H54 (cell line): ENCODE measurements at places on chromosomes 6 and 20.

DNA sequence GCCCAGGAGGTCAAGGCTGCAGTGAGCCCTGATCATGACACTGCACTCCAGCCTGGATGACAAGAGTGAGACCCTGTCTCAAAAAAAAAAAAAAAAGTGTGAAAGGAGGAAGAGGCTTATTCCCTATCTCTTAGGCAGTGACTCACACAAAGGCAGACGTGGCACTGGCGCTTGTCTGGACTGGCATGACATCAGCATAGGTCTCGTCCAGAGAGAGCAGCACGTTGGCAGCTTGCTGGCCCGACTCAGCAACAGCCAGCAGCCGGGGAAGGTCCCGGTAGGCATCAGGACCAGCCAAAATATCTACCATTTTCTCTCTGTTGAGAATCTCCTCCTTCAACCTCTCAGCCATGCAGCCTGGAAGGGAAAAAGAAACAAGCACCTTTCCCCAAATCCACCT lies 14.1 kb downstream of the CDK5RAP1 start:
- DNase-seq: peak; percentile 58

GRCh38 chr6:106082735-106083398 lies 3.3 kb upstream of the PRDM1 start:
- no peak for DNase-seq

- DNase-seq: no peak
Observed at GRCh38 chr20:24771542-24772061, 177.5 kb upstream of the CST7 start.

GRCh38 chr20:11186301-11187008 lies 512.7 kb upstream of the JAG1 start:
- no peak for DNase-seq

DNA sequence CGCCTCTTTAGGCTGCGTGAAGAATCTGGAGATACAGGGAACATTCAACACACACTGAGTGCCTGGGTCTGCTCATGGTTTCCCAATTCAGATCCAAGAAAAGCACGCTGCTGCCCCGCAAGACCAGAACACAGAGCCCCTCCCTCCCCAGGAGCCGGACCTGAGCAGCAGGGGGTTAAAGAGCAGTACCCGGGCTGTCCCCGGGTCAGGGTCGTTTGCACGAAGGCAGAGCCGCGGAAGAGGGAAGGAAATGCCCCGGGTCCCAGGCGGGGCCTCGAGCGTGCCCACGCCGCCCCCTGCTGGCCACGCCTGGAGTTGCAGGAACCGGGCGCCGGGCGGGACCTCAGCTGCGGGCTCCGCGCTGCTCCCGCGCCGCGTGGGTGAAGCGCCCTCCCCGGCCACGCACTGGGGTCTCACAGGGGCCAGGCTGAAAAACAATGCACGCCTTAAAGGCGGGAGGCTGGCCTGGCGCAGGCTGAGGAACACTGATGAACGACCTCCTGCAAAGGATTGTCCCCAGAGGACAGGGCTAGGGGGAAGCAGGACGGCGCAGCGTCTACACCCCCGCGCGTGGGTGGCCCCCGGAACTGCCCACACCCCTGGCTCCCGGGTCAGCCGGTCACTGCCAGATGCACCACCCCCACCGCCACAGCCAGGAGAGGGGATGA lies 48.9 kb downstream of the ANKRD60 start:
- peak; percentile 81 for DNase-seq

DNA sequence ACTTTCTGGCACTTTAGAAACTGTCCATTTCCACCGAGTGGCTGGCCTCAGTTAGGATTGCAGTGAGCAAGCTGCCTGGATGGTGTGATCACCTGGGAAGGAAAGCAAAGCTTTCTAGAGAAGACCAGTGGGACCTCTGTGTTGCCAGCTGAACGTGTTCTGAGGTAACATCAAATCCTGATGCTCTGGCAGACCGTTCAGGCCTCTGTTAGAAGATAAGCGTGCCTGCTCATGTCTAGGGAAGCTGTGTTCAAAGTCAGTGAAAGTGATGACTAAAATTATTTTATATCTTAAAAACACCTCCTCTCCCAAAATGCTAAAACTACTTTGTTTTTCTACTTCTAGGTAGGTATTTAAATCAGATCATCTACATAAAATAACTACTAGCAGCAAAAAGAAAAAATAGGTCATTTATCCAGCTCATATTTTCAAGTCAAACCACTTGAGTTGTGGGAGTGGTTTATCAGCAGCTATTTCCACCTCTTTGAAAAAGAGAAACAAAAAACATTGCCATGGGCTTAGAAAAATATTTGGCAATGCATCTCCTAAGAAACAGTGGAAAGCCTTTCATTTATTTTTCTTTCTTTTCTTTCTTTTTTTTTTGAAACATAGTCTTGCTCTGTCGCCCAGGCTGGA lies 54.8 kb downstream of the CEP43 start:
- no peak for DNase-seq

GRCh38 chr6:156912431-156912830 lies 135.3 kb downstream of the ARID1B start:
- DNase-seq: no peak
